Activated CD4-positive, alpha-beta T cell treated with anti-CD3 and anti-CD28 coated beads, Interleukin-10, Interleukin-2, amounts not matched to agents 100 ng/mL and 50 ng/mL, durations not matched to agents 16 hours and 8 hours (primary cell): ENCODE measurements at places on chromosomes 4 and X.
A peak's percentile ranks its signal among the peaks of the same experiment; 100 is the strongest.

DNA sequence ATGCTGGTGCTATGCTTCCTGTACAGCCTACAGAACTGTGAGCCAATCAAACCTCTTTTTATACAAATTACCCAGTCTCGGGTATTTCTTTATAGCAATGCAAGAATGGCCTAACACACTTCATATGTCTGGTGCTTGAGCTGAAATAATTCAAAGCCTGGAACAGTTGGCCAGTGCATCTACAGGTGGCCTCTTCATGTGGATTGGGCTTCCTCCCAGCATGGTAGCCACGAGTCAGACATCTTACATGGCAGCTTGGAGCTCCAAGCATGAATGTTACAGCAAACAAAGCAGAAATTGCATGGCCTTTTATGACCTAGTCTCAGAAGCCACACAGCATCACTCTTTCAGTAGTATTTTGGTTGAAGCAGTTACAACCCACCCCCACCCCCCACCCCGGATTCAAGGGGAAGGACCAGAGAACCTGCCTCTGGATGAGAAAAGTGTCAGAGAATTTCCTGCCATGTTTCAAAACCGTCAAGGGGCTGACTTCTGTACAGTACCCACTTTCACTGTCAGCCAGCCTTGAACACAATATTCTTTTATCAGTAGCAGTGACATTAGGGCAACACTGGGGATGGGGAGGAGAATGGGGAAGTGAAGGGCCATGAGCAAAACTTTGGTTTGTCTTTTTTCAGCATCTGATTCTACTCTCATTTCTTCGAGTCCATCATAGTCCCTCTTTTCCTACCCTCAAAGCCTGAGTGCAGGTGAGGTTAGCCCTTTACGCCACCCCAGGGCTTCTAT lies 368.7 kb downstream of the BCOR start:
- no peak for DNase-seq

DNA sequence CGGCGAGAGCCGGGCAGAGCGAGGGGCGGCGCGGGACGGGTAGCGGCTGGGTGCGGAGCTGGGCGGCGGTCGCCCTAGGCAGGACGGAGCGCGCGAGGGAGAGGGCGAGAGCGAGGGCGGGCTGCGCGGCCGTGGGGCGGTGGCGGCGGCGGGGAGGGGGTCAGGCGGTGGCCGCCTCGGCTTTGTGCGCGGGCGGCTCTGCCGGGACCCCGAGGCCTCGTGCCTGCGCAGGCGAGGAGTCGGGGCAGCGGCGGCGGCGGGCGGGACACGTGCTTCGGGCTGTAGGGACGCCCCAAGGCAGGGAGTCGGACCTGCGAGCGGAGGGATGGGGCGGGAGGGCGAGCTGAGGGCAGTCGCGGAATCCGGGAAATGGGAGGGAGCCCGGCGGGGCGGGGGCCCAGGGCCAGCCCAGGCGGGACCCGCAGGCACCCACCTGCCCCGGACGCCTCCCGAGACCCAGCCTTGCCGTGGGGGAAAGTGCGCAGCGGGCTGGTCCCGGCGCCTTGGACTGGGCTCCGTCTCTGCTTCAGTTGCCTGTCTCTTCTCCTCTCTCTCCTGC lies 465 bp downstream of the BMPR1B start:
- DNase-seq: peak; percentile 1

DNA sequence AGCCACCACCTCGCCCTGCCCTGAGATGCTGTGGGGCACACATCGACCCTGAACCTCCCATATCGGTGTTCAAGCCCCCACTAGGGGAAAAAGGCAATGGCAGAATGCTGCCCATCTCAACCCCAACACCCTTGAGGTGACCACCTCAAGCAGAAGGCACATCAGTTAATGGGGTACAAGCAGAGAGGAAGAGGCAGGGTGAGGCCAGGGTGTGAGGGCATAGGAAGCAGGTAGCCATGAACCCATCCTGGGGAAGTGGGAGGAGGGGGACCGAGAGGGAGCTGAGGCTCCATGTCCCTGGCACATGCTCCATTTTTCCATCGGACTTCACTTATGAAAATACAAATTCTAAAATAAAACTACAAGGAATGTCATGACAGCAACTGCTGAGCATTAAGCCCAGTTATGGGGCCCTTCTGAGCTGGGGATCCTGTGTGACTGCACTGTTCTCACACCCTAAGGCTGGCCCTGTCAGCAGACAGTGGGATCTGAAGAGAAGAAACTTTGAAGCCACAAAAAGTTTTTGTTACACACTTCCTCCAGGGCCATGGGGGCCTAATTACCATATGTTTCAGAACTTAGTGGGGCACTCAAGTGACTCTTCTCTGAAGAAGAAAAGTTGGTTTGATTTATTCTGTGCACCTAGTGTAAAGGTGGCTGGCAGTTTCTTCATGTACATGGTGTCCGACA lies 68.2 kb upstream of the FAM241A start:
- no peak for DNase-seq

GRCh38 chr4:137545461-137545861 lies 13.2 kb upstream of the PCDH18 start:
- DNase-seq: no peak

GRCh38 chrX:19566359-19567222 lies 51.3 kb upstream of the MAP3K15 start:
- DNase-seq: peak; percentile 86

GRCh38 chrX:138866643-138867042 lies 155.1 kb upstream of the FGF13 start:
- no peak for DNase-seq

- DNase-seq: no peak
Measured at GRCh38 chr4:2651546-2651945, 104.6 kb downstream of the TNIP2 start.

DNA sequence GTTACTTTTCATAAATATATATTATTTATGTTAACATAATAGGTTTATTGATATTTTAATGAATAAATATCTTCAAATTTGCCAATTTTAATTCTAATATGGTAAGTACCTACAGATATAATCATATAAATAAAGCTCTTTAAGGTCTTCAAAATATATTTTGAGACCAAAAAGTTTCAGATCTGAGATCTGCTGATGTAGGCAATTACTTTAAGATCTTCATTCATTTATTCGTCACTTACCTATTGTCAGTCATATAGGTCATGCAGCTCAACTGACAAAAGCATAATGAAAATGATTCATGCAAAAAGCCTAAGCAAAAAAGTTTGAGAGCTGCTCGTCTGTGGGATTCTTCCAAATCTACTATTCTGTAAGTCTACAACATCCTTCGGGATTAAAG lies 64.8 kb downstream of the AFAP1 start:
- no peak for DNase-seq
